Glutamatergic neuron (in vitro differentiated cells): ENCODE measurements at places on chromosomes 3 and 15.

- DNase-seq, result no peak
Observed at GRCh38 chr3:69248436-69248835, 126.0 kb upstream of the LMOD3 start.

GRCh38 chr3:51618496-51618895, 52.6 kb upstream of the TEX264 start:
- DNase-seq, result no peak

- DNase-seq, result no peak
Observed at GRCh38 chr3:8489278-8489792, 12.3 kb upstream of the LMCD1 start.

DNA sequence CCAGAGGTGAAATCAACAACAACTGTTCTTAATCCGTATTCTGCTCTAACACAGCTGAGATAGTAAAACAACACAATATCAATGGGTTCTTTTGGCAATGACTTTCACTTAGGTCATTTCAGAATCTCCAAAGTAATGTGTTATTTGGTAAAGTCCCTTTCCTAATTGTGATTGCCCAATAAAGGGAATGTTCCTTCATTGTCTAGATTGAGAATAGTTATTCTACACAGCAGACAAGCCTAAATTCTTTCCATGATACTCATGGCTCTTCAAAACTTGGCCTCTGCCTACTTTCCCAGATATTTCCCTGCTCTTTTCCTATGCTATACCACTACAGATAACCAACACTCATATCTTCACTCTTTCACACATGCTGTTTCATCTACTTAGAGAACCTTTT, 219.8 kb downstream of the FMN1 start:
- no peak for DNase-seq

GRCh38 chr3:196624067-196624790, 15.3 kb upstream of the NRROS start:
- no peak for DNase-seq

DNA sequence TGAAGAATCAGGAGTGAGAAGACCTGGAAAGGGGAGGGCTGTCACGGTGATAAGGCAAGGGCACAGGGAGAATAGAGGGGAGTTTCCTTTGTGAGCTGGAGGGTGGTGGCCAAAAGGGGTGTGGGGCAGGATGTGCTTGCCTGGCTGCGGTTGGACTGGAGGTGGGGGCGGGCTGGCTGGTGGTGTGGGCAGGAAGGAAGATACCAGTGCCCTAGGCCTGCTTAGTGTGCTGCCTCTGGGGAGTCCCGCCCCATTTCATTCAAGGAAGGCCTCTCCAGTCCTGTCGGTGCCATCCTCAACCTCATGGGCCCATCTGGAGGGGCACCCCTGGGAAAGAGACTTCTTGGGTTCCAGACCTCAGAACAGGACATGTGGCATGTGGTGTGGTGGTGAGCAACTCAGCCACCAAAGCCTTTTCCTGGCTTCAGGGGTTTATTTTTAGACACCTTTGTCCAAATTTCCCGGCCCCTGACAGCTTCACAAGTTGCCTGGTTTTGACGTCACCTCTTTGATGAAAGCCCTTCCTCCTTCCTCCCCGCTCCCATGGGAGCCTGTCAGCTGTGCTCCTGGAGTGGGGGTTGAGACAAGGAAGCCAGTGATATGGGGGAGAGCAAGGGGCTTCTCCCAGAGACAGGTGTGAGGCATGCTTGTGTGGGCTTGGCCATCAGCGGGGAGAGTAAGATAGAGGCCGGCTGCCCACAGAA, 15.6 kb downstream of the TEX264 start:
- no peak for DNase-seq
